ENCODE measurements at places on chromosomes 1 and 21.

DNA sequence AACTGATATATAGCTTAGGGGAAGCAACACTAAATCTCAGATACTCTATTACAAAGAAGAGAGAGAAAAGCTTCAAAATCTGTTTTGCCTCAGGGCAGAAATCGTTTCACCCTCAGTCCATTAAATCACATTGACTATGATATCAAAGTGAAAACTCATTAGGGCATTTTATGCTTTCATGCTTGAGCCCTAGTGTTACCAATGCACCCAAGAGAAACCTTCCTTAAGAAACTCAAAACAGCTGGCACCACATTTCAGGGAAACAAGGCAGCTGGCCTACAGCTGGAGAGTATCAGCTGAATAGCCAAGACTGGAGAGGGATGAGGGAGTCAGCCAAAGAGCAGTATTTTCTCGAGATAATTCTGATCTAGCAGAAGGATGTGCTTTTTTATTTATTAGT, 14.9 kb downstream of the COLGALT2 start:
- DNase-seq: no peak

- DNase-seq: no peak
These were observed 380.5 kb upstream of the CAMK1G start for GRCh38 chr1:209202830-209203532.

GRCh38 chr1:2067981-2068380, 17.8 kb downstream of the PRKCZ start:
- no peak for DNase-seq

DNA sequence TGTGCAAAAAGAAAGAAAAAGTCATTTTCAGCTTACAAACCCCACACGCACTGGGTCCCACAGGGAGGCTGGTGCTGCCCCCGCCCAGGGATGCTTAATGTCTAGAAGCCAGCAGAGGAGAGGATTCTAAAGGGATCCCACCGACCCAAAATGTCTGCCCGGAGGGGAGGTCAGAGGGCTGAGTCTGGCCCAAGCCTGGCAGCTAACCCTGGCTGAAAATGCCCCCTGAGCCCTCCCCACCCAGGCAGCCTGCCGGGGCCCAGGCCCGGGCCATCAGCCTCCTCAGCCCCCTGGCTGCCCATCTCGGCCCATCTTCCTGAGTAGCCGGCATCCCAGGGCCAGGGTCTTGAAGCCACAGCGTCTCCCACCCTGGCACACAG, 33.5 kb downstream of the ACOT7 start:
- DNase-seq: no peak

- DNase-seq: no peak
These were observed 70.5 kb downstream of the CD2 start for GRCh38 chr1:116824631-116825206.

GRCh38 chr1:156697481-156697880, 7.9 kb downstream of the CRABP2 start:
- DNase-seq: no peak

- DNase-seq: no peak
These were observed 606.3 kb upstream of the PLXNA2 start for GRCh38 chr1:208850442-208850841.

DNA sequence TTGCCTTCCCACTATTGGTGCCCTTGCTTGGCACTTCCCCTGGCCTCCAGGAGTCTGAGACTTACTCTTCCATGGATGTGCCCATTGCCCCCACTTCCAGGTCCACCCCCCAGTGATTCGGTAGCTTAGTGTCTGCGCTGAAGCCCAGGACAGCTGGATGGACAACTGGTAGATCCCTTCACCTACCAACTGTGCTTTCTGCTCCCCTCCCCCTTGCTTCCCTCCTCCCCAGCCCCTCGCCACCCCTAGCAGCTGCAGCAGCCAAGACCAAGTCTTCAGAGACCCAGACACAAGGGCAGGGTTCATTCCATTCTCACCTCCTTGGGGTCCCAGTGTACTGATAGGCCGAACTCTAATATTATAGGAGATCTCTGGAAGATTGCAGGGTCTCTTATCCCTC, 6.9 kb downstream of the LMNA start:
- no peak for DNase-seq

GRCh38 chr1:212485913-212486618, 53.3 kb downstream of the NENF start:
- no peak for DNase-seq

DNA sequence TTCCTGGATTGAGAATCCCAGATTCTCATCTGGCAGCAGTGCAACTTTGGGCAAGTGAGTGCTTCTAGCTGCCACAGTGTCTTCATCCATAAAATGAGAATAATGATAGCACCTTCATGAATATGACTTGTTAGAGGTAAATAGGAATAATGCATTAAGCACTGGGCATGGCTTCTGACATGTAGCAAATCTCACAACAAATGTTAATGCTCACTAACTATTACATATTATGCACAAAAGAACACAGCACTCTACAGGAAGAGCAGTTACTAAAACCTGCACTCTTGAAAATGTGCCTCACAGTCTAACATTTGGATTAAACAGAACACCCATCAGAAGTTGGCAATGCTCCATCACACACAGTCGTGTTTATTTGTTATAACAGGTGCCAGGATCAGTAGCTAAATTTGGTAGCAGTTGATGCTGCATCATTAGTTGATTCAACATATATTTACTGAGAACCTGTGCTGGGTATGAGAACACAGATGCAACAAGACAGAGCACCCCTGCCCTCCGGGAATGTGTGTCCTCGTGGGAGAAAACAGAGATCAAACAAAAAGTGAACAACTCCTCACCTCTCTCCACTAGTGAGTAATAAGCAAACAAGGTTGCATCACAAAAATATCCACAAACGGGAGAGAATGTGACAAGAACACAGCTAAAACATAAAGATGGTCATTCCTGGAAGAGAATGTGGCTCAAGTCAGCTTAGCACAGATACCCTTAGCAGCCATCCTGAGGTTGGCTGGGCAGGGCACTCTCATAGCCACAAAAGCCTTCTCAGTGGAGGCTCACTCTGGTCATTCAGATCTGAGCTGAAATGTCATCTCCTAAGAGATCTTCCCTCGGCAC, 26.2 kb upstream of the LBR start:
- no peak for DNase-seq

DNA sequence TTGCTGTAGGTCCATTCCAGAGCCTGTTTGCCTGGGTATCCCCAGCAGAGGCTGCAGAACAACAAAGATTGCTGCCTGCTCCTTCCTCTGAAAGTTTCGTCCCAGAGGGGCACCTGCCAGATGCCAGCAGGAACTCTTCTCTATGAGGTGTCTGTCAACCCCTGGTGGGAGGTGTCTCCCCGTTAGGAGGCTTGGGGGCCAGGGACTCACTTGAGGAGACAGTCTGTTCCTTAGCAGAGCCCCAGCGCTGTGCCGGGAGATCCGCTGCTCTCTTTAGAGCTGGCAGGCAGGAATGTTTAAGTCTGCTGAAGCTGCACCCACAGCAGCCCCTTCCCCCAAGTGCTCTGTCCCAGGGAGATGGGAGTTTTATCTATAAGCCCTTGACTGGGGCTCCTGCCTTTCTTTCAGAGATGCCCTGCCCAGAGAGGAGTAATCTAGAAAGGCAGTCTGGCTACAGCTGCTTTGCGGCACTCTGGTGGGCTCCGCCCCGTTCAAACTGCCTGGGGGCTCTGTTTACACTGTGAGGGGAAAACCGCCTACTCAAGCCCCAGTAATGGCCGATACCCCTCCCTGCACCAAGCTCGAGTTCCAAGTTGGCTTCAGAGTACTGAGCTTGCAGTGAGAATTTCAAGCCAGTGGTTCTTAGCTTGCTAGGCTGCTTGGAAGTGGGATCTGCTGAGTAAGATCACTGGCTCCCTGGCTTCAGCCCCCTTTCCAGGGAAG, 8.7 kb upstream of the SLC25A24 start:
- no peak for DNase-seq

GRCh38 chr1:14082331-14082730, 382.3 kb downstream of the PRDM2 start:
- DNase-seq: no peak

DNA sequence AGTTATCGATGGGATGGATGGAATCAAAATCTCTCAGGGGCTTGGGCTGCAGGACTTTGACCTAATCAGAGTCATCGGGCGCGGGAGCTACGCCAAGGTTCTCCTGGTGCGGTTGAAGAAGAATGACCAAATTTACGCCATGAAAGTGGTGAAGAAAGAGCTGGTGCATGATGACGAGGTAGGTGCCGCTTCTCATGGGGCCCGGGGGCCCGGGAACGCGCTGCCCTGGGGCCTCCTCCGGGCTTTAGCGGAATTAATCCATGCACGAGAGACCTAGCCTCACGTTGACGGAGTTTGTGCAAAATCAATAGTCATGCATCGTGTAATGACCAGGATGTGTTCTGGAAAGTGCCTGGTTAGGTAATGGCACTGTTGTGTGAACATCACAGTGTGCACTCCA, 43.8 kb downstream of the FAAP20 start:
- DNase-seq: no peak

DNA sequence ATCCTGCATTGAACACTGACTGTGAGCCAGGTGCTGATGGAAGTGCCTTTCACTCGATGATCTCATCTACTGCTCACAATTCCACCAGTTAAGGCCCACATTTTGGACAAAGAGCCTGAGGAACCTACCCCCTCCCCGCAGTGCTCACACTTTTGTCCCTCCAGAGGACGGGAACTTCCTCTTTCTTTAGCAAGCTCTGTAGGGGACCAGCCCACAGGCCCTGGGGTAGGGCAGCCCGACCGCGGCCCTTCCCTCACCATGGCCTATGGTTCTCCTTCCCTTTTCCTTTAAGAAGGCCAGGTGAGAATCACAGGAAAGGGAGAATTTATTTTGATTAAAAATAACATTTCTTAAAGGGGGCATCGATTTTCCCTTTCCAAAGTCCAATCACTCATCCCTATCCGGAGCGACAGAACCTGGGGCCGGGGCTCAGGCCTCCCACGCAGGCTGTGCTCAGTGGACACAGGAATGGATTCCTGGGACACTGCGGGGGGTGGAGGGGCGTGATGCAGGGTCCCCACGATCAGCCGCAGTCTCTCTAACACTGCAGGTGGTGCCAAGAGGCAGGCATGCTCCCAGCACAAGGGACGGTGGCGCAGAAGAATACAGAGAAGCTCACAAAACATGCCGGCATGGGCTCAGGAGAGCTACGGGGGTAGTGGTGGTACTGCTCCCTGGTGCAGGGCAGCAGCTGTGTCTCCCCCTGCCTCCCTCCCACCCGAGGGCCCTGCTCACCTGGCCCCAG, 8.9 kb upstream of the KCNE1 start:
- DNase-seq: no peak

- peak; percentile 15 for DNase-seq
These were observed 9.9 kb downstream of the TGFBR3 start for GRCh38 chr1:91876040-91876470.

- no peak for DNase-seq
These were observed 35.7 kb upstream of the AGL start for GRCh38 chr1:99814373-99814900.

- DNase-seq: no peak
These were observed 21.1 kb downstream of the C2CD2 start for GRCh38 chr21:41932576-41933312.

DNA sequence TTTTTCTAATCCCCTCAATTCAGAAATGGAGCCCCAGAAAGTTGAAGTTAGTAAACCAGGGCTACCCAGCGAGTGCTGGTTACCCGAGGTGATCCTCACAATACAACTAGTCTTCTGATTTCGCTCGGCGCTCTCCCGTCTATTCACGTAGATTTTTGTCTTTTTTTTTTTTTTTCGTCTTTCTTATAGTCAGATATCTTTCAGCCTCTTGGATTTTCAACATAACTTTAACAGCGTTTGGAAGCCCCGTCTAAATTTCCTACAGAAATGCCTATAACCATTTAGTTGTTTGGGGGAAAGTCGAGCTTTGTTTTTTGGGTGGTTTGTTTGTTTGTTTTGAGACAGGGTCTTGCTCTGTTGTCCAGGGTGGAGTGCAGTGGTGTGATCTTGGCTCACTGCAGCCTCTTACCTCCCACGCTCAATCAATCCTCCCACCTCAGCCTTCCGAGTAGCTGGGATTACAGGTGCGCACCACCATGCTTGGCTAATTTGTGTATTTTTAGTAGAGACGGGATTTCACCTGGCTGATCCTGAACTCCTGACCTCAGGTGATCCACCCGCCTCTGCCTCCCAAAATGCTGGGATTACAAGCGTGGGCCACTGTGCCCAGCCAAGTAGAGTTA, 818 bp upstream of the TMEM50B start:
- DNase-seq: no peak

DNA sequence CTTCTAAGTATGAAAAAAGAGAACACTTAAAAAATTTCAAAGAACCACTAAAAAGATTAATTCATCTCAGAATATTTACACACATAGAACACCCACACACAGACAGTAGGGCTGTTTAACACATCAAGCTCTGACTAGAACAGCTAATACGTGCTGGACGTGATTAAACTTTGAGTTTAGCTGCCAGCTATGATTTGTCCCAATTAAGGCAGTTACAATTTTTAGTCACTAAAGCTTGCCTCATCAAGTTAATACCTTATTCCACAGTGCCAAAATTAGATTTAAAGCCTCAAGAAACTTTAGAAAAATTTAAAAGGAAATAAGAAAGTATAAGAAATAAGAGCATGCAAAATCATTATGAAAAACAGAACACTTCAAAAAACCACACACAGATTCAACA, 18.9 kb downstream of the SLC16A1 start:
- no peak for DNase-seq

DNA sequence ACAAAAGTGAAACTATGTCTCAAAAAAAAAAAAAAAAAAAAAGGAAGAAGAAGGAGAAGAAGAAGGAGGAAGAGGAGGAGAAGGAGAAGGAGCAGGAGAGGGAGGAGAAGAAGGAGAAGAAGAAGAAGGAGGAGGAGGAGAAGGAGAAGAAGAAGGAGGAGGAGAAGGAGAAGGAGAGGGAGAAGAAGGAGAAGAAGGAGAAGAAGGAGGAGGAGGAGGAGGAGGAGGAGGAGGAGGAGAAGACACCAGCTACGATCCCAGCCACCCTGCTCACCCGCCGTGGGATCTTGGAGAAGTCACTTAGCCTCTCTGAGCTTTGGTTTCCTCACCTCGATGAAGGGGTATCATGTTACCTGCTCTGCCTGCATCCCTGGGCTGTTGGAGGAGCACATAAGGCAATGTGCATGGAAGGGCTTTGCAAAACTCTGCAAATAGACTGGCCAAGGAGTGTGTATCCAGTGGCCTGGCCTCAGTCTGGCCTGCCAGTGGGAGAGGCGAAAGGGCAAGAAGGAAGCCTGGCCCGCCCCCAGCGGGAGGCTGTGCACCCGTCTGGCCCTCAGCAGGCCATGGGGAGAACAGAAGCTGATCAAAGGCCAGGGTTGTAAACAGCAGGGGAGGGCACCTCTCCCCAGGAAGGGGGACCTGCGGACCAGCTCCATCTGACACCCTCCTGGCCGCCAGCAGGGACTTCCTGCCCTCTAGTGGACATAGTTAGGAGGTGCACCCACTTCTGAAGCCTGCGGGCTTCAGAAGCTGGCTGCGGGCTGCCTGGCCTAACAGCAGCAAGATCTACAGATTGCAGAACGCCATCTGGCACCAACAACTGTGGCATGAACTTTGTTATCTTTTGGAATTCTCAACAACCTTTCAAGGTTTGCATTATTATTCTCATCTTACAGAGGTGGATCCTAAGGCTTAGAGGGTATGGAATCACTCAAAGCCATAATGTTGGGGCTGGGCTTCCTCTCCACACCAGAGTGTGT, 19.2 kb upstream of the CDK18 start:
- peak; percentile 20 for DNase-seq

All from stimulated activated CD8-positive, alpha-beta memory T cell treated with anti-CD3 and anti-CD28 coated beads, Interleukin-4, amount 100 ng/mL, for 4 hours (primary cell).